ENCODE measurements at places on chromosomes 12 and 14. TPM values are rescaled to one million over a fixed set of nuclear protein-coding genes. Genes with fewer than 3 reads are reported as not detected.

DNA sequence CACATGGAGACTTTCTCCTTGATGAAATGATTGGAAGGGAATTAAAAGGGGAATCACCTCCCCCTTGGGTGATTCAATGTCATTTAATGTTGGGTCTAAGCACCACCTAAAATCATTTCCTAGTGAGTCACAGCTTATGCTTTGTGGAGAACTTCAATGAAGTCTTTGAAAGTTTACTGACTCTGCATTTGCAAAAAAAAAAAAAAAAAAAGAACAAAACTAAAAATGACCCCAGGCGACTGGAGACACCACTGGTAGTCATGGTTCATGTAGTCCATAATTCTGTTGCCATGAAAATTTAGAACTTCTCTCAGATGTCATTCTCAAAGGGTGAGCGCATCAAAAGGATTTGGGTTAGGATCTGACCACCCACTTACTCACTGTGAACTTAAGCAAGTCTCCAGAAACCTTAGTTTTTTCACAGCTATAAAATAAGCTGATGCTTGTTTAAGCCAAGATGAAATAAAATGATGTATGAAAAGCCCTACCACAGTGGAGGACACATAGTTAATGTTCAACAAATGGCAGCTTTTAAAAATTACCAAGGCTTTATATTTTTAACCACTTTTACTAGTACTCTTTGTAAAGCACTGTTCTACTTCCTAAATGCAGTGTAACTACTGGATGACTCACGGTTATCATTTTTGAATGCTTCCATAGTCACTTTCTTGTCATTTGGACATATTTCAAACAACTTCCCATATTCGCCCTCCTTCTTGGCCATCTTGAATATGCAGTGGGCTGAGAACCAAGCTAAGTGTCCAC, 18.1 kb upstream of the KSR2 start:
- DNase-seq: no peak
- no peak overlapping the region for H3K27ac ChIP-seq
- H3K4me3 ChIP-seq: no peak overlapping the region
- no peaks in the 10 kb centered on the region for H3K36me3 ChIP-seq

DNA sequence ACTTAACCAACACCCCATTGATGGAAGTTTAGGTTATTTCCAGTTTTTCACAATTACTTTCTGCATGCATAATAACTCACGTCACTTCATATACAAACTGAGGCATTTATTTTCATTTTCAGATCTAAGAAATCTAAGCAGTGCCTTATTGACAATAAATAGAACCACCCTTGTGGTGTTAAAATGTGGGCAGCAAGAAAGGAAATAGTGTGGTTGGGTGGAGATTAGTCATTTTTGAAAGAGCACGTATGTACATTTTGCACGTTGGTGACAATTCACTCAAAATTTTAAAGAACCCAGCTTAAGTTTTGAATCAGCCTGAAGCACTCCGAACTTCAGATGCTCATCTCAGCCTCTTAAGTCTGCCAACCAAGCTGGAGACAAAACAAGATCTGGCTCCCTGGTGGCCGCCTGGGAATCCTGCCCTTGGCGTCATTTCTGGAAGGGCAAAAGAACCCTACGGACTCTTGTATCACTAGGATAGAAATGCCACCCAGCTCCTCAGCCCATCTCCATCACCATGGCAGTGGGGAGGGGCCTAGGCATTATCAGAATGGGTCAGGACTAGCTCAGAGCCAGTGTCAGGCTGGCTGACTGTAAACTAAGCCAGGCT, 89.5 kb upstream of the BCL2L14 start:
- peak overlapping the region; percentile 20 for H3K4me3 ChIP-seq
- peaks cover 27% of the 10 kb centered on the region for H3K4me1 ChIP-seq
- H3K27ac ChIP-seq: peak overlapping the region; percentile 87
- H3K27me3 ChIP-seq: no peaks in the 10 kb centered on the region

GRCh38 chr14:72350215-72350614, 418.0 kb downstream of the RGS6 start:
- H3K4me3 ChIP-seq: no peak overlapping the region
- no peak for DNase-seq
- no peak overlapping the region for H3K27ac ChIP-seq
- H3K4me1 ChIP-seq: no peaks in the 10 kb centered on the region

MTHFD1 gene
- total RNA-seq: 27.6 TPM

CFAP73 gene
- not detected for total RNA-seq

BBS10 gene
- total RNA-seq: 2.8 TPM

TSPAN11 gene
- not detected for total RNA-seq

GRCh38 chr14:95263527-95264231, 56.0 kb downstream of the CLMN start:
- no peak for DNase-seq
- H3K27ac ChIP-seq: no peak overlapping the region
- no peak overlapping the region for H3K4me3 ChIP-seq
- peaks cover 7% of the 10 kb centered on the region for H3K4me1 ChIP-seq
- H3K27me3 ChIP-seq: no peaks in the 10 kb centered on the region

STON2 gene
- total RNA-seq: 1.7 TPM

GRCh38 chr14:104094709-104095425, 9.4 kb downstream of the ASPG start:
- no peaks in the 10 kb centered on the region for H3K36me3 ChIP-seq
- peaks cover 11% of the 10 kb centered on the region for H3K4me1 ChIP-seq
- no peak overlapping the region for H3K4me3 ChIP-seq
- no peaks in the 10 kb centered on the region for H3K27me3 ChIP-seq
- no peak overlapping the region for H3K27ac ChIP-seq
- DNase-seq: peak; percentile 73

DNA sequence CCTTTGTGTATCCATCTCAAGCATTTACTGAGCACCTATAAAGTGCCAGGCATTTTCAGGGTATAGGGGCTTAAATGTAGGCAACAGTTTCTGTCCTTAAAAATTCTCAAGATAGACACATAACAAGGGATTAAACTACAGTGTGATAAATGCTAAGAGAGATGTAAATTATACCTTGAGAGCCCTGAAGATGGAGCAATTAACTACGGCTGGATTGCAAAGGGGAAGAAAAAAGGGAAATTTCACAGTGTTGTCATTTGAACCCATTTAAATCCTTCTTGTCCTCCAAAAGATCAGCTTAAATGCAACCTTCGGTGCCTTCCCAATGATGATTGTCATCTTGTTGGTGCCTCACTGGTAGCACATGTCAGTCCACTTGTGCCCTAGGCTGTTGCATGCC, 11.5 kb upstream of the IL26 start:
- H3K4me1 ChIP-seq: peaks cover 25% of the 10 kb centered on the region
- DNase-seq: no peak
- no peaks in the 10 kb centered on the region for H3K27me3 ChIP-seq
- H3K27ac ChIP-seq: peak overlapping the region; percentile 61
- H3K36me3 ChIP-seq: no peaks in the 10 kb centered on the region
- H3K4me3 ChIP-seq: peak overlapping the region; percentile 34

- no peak overlapping the region for H3K4me3 ChIP-seq
- H3K4me1 ChIP-seq: no peaks in the 10 kb centered on the region
- no peak for DNase-seq
- no peaks in the 10 kb centered on the region for H3K36me3 ChIP-seq
Observed at GRCh38 chr12:89991807-89992590, 283.4 kb upstream of the ATP2B1 start.

GRCh38 chr14:67911562-67911961, 92.0 kb downstream of the RAD51B start:
- no peak for DNase-seq
- H3K27me3 ChIP-seq: no peaks in the 10 kb centered on the region
- no peak overlapping the region for H3K4me3 ChIP-seq
- no peak overlapping the region for H3K27ac ChIP-seq
- H3K36me3 ChIP-seq: no peaks in the 10 kb centered on the region
- H3K4me1 ChIP-seq: no peaks in the 10 kb centered on the region

- H3K27me3 ChIP-seq: no peaks in the 10 kb centered on the region
- no peaks in the 10 kb centered on the region for H3K4me1 ChIP-seq
- H3K4me3 ChIP-seq: no peak overlapping the region
- H3K27ac ChIP-seq: no peak overlapping the region
Observed at GRCh38 chr12:30999723-31000122, 73.2 kb downstream of the TSPAN11 start.

DNA sequence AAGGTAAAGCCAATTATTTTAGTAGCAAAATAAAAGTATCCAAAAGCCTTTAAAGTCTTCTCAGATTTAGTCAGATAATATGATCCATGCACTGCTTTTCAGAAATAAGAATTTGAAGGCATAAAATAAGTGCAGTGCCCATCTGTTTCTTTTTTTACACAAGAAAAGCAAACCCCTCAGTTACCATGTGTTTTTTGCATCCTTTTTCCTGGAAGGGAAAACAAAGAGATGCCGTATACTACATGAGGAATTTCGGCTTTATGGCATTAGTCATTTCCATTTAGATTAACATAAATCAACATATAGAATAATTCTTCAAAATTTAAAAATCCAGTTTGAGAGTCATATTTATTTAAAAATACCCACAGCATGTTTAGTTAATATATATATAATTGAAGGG, 70.0 kb upstream of the GNPNAT1 start:
- no peak for DNase-seq
- H3K36me3 ChIP-seq: no peaks in the 10 kb centered on the region
- H3K27me3 ChIP-seq: no peaks in the 10 kb centered on the region
- no peaks in the 10 kb centered on the region for H3K4me1 ChIP-seq
- H3K27ac ChIP-seq: no peak overlapping the region
- no peak overlapping the region for H3K4me3 ChIP-seq

CLEC4E gene
- not detected for total RNA-seq

APOF gene
- total RNA-seq: not detected

SCNN1A gene
- 3.0 TPM for total RNA-seq

GZMB gene
- 1,384 TPM for total RNA-seq

ACOT4 gene
- total RNA-seq: 2.6 TPM

DNA sequence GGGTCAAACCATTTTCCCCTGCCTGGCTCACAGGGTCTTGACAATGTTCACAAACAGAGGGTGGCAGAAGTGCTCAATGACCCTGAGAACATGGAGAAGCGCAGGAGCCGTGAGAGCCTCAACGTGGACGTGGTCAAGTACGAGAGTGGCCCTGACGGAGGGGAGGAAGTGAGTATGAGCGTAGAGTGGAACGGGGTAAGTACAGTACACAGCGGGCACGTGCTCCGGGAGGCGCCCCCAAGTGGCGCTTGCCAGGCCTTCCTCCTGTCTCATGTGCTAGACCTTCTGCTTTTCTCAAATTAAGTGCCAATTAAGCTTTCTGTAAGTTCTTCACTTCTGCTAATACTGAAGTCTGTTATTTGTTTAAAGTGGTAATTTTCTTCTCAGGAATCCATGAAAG, 35.9 kb downstream of the XRCC3 start:
- DNase-seq: peak; percentile 62
- no peak overlapping the region for H3K4me3 ChIP-seq
- H3K4me1 ChIP-seq: no peaks in the 10 kb centered on the region
- H3K27me3 ChIP-seq: no peaks in the 10 kb centered on the region
- no peak overlapping the region for H3K27ac ChIP-seq
- peaks cover 79% of the 10 kb centered on the region for H3K36me3 ChIP-seq

- no peaks in the 10 kb centered on the region for H3K27me3 ChIP-seq
- H3K4me3 ChIP-seq: no peak overlapping the region
- H3K36me3 ChIP-seq: no peaks in the 10 kb centered on the region
- no peak for DNase-seq
Observed at GRCh38 chr12:31600252-31600651, 9.3 kb upstream of the DENND5B start.

GRCh38 chr12:50581226-50582184, 76.7 kb downstream of the DIP2B start:
- no peak for DNase-seq
- no peaks in the 10 kb centered on the region for H3K36me3 ChIP-seq
- H3K4me1 ChIP-seq: peaks cover 6% of the 10 kb centered on the region
- H3K27ac ChIP-seq: no peak overlapping the region
- no peak overlapping the region for H3K4me3 ChIP-seq

GRCh38 chr12:45049912-45050750, 768 bp downstream of the DBX2 start:
- no peaks in the 10 kb centered on the region for H3K36me3 ChIP-seq
- DNase-seq: no peak
- no peak overlapping the region for H3K27ac ChIP-seq
- H3K27me3 ChIP-seq: peaks cover 18% of the 10 kb centered on the region

GRCh38 chr12:7751394-7751793, 4.2 kb upstream of the CLEC4C start:
- H3K27me3 ChIP-seq: no peaks in the 10 kb centered on the region
- no peaks in the 10 kb centered on the region for H3K36me3 ChIP-seq
- peaks cover 49% of the 10 kb centered on the region for H3K4me1 ChIP-seq
- no peak overlapping the region for H3K27ac ChIP-seq
- no peak overlapping the region for H3K4me3 ChIP-seq
- DNase-seq: peak; percentile 8

Data from natural killer cell (primary cell).